G401 (cell line): ENCODE measurements at places on chromosomes 3 and 15. TPM values are rescaled to one million over a fixed set of nuclear protein-coding genes. Genes with fewer than 3 reads are reported as not detected.

The HERC2 gene
- 30.2 and 62.2 TPM in 2 replicates for total RNA-seq

The ITGA11 gene
- 11.6 TPM in 1 of 2 replicates, not detected in the other for total RNA-seq

DNA sequence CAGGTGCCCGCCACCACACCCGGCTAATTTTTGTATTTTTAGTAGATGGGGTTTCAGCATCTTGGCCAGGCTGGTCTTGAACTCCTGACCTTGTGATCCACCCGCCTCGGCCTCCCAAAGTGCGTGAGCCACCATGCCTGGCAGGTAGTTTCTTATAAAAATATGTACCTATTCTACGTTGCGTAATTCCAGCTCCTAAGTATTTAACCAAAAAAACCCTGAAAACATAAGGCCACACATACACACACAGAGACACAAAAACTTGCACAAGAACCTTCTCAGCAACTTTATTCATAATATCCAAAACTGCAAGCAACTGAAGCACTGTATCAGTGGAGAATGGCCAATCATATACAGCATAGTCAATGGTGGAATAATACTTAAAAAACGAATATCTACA is 5.3 kb downstream of the RNF168 start:
- no peak for DNase-seq

The ZIC1 gene
- total RNA-seq: not detected in 2 replicates

- DNase-seq: no peak
Observed at GRCh38 chr15:82789491-82789890, 16.4 kb downstream of the FSD2 start.

The TRPM1 gene
- 3.2 TPM in 1 of 2 replicates, not detected in the other for total RNA-seq

DNA sequence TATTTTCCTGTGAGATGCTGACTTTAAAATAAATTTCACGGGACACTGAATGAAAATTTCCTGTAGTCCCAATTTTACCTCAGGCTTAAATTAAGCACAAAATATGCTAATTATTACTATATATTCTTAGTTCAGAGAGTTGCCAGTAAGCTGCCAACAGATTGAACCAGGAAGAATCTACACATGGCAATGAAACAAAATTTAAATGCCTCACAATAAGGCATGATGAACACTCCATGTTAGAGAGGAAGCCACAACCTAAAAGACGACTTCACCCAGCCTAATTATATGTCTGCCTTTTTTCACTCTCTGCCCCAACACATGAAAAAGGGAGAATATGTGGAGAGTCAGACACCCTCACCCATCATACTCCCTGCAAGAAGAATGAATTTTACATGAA is 39.7 kb downstream of the DNAAF4 start:
- DNase-seq: no peak

GRCh38 chr15:95086531-95087252 is 855.3 kb downstream of the MCTP2 start:
- DNase-seq: no peak

The QARS1 gene
- total RNA-seq: 274 and 325 TPM in 2 replicates

GRCh38 chr3:31929826-31930502 is 51.1 kb downstream of the OSBPL10 start:
- no peak for DNase-seq

DNA sequence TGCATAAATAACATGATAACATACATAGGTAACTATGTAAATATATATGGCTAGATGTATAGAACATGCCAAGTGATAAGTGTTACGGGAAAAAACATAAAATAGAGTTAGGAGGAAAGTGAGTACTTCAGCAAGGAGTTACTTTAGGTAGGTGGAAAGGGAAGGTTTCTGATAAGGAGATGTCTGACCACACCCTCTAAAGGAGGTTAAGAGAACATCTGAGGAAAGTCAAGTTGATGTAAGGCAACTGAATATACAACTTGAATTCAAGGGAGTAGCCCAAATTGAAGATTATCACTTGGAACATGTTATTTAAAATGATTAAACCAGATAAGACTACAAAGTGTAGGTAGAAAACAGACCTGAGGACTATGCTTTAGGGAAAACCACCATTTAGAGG is 13.8 kb downstream of the PIERCE2 start:
- DNase-seq: no peak

DNA sequence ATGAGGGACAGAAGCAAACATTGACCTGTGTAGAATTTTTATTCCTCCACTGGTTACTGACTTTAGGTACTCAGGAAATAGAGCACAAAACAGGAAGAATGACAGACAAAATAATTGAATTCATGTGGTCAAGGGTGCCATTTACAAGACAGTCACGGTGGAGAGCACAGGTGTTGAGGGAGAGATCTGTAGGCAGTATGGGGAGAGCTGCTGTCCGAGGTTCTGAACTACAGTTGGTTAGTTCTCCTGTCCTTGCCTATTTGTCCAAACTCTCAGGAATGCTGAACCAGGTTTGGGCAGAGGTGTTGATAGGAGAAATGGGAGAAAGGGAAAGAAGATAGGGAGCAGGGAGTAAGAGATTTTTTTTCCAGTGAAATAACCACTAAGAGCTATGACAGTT is 178.5 kb upstream of the ZBTB20 start:
- DNase-seq: no peak

The C15orf62 gene
- 3.1 and 4.0 TPM in 2 replicates for total RNA-seq

DNA sequence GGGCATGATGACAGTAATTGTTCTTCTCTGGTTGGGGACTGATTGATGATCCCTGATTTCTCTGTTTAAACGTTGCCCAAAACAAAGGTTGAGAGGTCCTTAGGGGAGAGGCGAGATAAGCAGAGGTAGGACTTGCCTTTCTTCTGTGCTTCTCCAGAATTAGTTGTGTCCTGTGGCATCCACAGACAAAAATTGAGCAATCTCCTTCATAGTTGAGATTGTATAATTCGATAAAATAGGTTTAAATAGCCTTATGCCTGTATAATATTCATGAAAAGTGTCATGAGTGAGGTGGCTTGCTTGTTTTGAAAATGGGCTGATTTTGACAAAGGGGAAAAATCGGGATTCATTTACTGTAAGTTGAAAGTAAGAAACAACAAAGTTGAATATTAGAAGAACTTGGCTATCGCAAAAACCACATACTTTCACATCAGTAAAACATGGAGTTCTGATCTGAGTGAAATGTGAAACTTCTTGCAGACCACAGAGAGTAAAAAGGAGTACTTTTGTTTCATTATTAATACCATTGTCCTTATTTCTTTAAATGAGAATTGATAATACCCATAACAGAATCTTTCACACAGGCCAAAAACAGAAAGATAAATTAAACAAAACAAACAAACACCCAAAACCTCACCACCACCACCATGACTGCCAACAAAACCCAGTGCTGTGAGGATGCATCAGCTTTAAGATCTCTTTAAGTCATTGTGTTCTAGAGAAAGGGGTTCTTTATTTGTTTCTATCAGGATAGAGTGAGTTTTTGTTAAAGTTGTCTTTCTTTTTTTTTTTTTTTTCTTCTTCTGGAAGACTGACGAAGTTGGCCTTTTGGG is 155.7 kb downstream of the LPP start:
- no peak for DNase-seq

GRCh38 chr3:7144697-7145308 is 283.9 kb downstream of the GRM7 start:
- DNase-seq: no peak

- no peak for DNase-seq
Observed at GRCh38 chr3:64290161-64290560, 64.9 kb upstream of the PRICKLE2 start.

- DNase-seq: no peak
Observed at GRCh38 chr15:24008476-24008875, 321.4 kb upstream of the NDN start.

The SPTSSB gene
- not detected in 2 replicates for total RNA-seq

The MITF gene
- 81.7 and 116 TPM in 2 replicates for total RNA-seq

GRCh38 chr15:67066959-67067853 is 1.8 kb downstream of the SMAD3 start:
- no peak for DNase-seq

DNA sequence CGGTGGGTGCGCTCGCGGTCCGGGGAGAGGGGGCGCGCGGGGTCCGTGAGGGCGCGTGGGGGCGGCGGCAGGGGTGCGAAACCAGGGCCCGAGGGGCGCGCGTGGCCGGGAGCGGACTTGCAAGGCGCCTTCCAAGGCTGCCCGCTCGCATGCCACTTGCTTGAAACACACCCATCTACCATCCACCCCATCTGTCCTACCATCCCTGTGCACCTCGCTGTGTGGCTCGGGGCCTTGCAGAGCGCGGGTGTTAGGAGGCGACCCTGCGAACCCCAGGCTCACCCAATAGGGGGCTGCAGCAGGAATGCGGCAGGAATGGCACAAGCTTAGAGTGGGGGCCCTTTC is 240 bp downstream of the CFAP100 start:
- DNase-seq: no peak

The COL7A1 gene
- total RNA-seq: 0.12 and 0.34 TPM in 2 replicates

DNA sequence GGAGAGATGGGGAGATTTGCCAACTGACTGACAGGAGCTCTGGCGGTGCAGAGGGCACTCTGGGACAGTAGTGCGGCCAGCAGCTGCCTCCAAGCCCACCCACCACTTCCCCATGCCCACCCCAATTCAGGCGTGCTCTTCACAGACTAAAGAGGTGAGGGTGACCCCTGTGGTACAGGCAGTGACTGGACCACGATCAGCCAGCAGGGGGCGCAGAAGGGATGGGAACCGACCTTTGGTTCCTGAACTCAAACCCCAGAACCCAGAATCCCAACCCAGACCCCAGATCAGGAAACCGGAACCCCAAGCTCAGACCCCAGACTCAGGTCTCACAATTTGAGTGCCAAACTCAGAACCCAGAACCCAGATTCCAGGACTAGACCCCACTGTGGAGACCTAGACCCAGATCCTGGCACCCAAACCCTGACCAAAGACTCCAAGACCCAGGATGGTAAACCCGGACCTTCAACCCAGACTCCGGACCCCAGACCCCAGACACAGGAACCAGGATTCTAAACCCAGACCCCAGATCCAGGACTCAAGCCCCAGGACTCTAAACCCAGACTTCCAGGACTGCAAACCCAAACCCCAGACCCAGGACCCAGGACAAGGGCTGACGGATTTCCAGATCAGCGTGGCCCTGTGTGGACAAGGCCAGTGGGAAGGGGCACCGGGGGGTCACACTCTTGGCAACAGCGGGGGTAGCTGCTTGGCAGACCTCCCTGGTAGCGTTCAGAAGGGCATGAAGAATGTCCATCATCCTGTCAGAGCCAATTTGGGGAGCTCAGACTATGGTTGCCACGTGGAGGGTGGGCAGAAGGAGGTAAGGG is 3.7 kb upstream of the MYL3 start:
- peak; percentile 72 for DNase-seq

The KIAA1143 gene
- total RNA-seq: 14.5 and 26.8 TPM in 2 replicates

DNA sequence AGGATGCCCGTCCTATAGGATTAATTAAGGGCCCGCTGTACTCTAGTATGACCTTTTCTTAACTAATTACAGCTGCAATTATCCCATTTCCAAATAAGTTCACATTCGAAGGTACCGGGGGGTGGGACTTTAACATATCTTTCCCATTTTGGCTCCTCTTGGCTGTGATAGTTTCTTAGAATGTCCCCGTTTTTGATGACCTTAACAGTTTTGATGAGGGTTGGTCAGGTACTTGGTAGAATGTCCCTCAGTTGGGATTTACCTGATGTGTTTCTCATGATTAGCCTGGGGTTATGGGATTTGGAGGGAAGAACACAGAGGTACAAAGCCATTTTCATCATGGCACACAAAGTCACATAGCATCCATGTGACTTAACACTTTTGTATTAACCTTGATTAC is 18.2 kb downstream of the RTP1 start:
- no peak for DNase-seq

GRCh38 chr3:23740517-23740965 is 65.2 kb upstream of the UBE2E1 start:
- no peak for DNase-seq

- peak; percentile 27 for DNase-seq
Observed at GRCh38 chr3:179677884-179678283, 25.0 kb downstream of the USP13 start.

GRCh38 chr3:15822281-15822680 is 24.5 kb upstream of the ANKRD28 start:
- DNase-seq: no peak

The FOXB1 gene
- total RNA-seq: not detected in 2 replicates

DNA sequence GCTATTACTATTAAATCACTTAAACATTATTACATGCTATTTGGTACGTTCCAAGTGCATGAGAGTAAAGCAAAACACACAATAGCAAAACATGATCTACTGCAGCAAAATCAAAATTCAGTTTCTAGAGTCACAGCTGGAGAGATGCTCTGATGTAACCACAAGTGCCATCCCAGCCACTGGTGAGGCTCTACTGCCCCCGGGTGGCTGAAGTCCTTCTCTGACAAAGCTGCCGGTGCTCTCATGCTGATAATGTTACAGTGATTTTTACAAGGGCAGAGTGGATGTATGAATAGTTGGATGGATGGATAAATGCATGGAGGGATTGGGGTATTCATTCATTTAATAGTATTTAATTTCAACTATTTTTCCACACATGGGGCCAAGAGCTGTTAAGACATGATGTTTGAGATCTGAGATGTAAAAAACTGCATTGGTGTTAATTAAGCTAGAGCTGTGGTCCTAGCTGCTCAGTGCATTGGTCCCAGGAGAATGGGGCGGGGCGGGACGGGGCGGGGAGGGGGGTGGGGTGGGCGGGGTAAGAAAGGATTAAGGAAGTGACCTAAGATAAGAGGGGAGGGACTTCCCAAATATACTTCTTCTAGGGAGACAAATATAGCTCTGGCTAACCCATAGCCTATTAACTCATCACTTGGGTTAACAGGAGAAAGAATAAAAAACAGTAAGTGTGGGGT is 5.3 kb upstream of the SPESP1 start:
- peak; percentile 84 for DNase-seq

GRCh38 chr15:65027593-65027992 is 1.8 kb downstream of the MTFMT start:
- no peak for DNase-seq

DNA sequence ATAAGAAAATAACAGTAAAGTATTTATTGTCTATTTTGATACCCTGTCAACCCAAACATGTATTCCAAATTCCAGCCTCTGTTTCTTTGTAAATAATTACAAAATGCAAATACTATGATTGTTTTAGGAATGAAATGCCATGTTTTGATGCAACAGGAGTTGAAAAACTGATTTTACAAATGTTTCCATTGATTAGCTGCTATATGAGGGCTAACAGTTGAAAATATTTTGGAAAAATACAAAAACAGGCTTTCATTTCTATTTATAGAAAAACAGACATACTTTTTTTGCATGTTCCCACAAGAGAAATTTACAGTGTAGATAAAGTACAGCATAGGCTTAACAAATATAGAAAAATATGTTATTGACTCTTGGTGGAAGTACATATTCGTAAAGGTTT is 20.0 kb downstream of the MBNL1 start:
- DNase-seq: no peak

GRCh38 chr3:63824309-63824708 is 5.2 kb downstream of the C3orf49 start:
- no peak for DNase-seq

DNA sequence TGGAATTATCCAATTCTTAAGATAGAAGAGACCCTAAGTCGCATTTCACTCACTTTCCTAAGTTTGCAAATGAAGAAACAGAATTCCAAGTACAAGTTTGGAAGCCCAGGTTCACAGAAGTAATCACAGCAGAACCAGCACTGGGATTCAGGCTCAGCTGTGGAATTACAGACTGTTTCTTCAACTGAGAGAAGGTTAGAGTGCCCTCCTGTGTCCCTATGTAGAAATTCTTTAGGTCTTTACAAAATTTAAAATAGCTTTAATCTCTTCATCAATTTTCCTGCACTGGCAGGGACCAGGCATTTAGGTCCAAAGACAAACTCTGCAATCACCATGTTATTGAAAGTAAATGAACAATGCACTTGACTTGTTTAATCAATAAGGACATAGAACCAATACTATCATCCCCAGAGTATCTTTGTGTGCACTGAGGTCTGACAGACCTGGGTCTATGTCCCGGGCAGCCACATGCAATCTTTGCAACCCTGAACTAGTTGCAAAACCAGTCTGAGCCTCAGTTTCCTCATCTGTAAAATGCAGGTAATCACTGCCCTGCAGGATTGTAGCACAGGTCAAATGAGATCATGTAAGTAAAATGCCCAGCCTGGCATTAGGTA is 96.3 kb upstream of the ZBED2 start:
- DNase-seq: peak; percentile 37

The FAM81A gene
- total RNA-seq: not detected in 2 replicates
